LHCN-M2 (cell line): ENCODE measurements at places on chromosomes 7 and 10.

- DNase-seq = peak; percentile 27
These were observed 502 bp downstream of the ZNF3 start for GRCh38 chr7:100080907-100081534.

GRCh38 chr7:155804897-155805825 is 7.1 kb downstream of the SHH start:
- peak; percentile 68 for DNase-seq

- no peak for DNase-seq
These were observed 45.5 kb downstream of the CASTOR2 start for GRCh38 chr7:75010036-75010435.

DNA sequence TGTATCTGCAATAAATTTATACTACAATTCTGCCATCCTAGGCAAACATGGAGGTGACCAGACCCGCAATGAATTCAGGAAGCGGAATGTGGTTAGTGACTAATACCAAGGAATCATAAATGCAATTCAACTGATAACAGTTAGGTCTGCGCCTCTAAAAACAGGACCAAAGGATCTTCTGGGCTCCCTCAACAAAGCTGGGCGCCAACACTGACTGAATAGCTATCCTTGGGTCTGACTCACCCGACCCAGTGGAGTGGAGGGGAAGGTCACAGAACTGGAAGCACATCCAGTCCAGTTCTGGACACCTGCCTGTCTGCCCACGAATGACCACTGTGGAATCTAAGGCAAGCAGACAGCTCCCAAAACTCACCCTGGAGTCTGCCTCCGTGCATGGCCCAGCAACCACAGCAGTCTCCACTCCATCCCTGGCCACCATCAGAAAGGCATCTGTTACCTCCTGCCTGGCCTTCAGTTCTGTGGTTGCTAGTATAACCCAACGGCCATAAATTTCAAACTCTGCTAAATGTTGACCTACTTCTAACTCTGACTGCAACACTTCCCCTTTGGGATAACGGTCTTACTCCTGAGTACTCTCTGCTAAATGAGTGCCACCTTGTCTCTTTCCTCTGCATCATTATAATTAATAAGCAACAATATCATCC is 43.0 kb upstream of the DLX6 start:
- peak; percentile 79 for DNase-seq

- DNase-seq = no peak
These were observed 414.7 kb downstream of the DGKB start for GRCh38 chr7:14487701-14488395.

DNA sequence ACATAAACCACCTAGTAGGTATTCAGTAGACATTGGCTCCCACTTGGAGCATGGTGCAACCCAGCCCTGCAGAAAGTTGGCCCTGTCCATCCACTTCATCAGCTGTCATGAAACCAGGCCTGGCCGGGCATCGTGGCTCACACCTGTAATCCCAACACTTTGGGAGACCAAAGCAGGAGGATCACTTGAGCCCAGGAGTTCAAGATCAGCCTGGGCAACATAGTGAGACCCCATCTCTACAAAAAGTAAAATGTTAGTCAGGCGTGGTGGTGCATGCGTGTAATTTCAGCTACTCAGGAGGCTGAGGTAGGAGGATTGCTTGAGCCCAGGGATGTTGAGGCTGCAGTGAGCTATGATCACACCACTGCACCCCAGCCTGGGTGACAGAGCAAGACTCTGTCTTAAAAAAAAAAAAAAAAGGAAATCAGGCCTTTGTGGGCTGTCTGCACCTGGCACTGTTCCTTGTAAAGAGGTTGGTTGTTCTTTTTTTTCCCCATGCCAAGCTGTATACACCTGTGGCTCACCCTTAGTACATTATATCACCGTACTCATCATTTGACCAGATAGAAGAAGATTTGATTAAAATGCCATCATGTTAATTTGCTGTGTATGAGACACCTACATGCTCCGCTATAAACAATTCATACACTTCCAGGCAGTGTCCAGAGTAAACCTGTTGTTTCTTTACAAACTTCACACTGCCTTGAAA is 45.4 kb upstream of the GRID1 start:
- DNase-seq = no peak

- DNase-seq = no peak
These were observed 7.5 kb upstream of the SMNDC1 start for GRCh38 chr10:110312206-110312605.

- no peak for DNase-seq
These were observed 950.1 kb downstream of the GRM8 start for GRCh38 chr7:126302639-126303038.

GRCh38 chr7:148702876-148703670 is 4.4 kb downstream of the CUL1 start:
- DNase-seq = no peak

DNA sequence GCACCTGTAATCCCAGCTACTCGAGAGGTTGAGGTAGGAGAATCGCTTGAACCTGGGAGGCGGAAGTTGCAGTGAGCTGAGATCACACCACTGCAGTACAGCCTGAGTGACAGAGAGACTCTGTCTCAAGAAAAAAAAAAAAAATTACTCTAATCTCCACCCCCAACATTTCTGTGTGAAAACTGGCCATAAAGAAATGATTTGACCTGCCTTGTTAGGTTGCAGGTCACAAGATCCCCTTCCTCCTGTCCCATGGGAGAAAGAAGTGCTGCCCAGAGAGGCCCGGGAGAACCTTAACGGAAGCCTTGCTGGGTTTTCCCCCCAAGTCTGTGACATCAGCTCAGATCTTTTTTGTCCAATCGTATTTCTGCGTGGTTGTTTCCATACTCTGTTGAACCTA is 8.7 kb upstream of the CALHM1 start:
- no peak for DNase-seq

DNA sequence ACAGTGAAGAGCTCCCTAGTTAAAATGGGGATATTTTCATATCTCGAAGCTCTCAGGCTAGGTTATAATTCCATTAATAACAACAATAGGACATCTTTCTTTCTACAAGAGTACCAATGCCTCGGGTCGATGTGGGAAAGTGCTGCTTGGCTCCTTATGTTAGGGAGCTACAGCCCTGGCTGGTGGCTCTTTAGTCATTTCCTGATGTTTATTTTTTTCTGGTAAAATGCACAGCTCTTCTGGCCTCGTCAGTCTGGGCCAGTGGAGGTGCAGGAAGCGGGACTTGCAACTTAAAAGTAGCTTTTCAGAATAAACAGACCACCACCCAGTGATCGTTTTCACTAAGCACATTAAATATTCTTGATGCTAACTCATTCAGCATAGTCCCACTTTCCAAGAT is 58.3 kb downstream of the MKX start:
- no peak for DNase-seq

DNA sequence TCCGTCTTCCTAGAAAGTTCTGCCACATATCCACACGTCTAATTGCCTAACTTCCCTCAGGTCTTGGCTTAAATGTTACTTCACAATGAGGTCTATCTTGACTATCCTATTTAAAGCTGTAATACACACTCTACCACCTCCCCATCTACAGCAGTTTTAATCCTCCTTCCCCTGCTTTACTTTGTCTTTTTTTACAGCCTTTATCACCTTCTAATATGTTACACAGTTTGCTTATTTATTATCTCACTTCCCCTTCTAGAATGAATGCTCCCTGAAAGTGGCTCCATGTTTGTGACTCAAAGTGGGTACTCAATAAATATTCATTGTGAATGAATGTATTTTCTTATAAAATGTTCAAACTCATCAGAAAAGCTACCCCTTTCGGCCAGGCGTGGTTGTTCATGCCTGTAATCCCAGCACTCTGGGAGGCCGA is 13.6 kb upstream of the MICU1 start:
- no peak for DNase-seq

- no peak for DNase-seq
These were observed 145.8 kb upstream of the ANK3 start for GRCh38 chr10:60535427-60535826.

GRCh38 chr10:6592080-6592479 is 12.0 kb upstream of the PRKCQ start:
- DNase-seq = no peak

- DNase-seq = peak; percentile 41
These were observed 73.3 kb upstream of the NFE2L3 start for GRCh38 chr7:26078437-26079336.

DNA sequence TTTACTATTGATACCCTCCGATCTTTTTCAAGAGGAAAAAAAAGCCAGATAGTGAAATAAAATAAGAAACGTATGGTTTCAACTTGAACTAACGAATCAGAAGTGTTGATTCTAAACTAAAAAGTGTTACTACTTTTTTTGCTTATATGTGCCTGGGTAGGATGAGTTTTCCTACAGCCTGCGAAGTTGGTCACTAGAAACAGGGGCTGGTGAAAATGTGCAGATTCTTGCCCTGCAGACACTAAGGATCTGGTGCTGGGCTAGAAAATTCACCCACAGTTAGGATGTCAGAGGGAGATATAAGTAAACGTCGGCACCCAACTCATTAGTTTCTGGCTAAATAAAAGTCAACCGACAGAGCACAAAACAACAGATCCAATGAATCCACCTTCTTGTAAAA is 298.7 kb upstream of the NFE2L3 start:
- no peak for DNase-seq

DNA sequence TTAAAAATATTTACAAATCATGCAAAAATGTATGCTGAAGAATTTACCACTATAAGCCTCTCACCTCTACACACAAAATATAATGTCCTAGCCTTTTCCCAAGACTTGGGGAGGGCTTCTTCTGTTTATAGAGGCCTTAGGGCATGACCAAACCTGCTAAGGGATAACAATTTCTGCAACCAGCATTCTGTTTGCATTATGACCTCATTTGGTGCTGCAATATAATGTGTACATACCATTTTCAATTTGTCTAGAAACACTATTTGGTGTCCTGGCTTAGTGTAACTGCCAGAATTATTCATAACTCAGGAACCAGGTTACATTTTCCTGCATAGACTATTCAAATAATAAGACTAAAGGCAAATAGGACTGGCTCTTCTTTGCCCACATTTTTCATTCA is 446.6 kb upstream of the SORCS1 start:
- peak; percentile 10 for DNase-seq

DNA sequence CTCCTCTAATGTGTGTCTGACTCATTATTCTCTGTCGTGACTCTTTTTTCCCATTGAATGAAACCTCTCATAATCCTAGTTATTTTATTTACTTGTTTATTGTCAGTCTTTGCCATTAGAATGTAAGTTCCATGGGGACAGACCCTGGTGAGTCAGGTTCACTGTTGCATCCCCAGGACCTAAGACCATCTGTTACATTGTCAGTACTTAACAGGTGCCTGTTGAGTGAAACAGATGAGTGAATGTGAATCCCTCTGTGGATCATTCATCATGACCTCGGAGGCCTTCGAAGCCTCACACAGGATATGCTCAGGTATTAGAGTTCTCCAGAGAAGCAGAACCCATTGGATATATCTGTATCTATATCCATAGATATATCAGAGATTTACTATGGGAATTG is 120.1 kb downstream of the PFKFB3 start:
- DNase-seq = no peak

GRCh38 chr10:102669206-102670064 is 25.2 kb downstream of the TRIM8 start:
- DNase-seq = peak; percentile 89

- DNase-seq = no peak
These were observed 51.0 kb downstream of the BAMBI start for GRCh38 chr10:28728366-28728765.

DNA sequence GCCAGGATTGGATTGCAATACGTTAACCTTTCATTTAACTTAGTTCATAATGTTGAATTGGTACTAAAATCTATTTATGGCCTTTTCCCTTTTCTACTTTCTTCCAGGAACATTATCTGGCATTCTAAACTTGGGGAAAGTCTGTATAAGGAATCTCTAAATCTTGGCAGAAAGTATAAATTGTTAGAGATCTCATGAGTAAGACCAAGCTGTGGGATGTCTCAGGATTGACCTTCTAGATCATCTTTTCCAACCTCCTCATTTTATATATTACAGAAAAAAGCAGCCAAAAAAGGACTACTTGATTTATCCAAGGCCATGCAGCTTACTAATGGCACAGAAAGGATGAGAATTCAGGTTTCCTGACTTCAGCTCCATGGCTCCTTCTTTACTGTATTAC is 598.3 kb downstream of the INHBA start:
- no peak for DNase-seq
